OCI-LY7 (cell line): ENCODE measurements at places on chromosomes 7 and 10. TPM values are rescaled to one million over a fixed set of nuclear protein-coding genes. Genes with fewer than 3 reads are reported as not detected.

Gene PNLIP
- total RNA-seq, result not detected in 2 replicates

Gene SPDYE1
- not detected in 2 replicates for total RNA-seq

Gene RAMP3
- not detected in 2 replicates for total RNA-seq

Gene NPFFR1
- total RNA-seq, result not detected in 2 replicates

Gene POP7
- total RNA-seq, result 43.7 and 47.2 TPM in 2 replicates

Gene SMIM30
- total RNA-seq, result 43.3 and 48.7 TPM in 2 replicates
